CD4-positive, alpha-beta T cell treated with Interleukin-17A for 1 hour (primary cell): ENCODE measurements at places on chromosomes 12 and 14.

GRCh38 chr12:57146961-57147944 lies at the start of gene LRP1-AS:
Gene LRP1-AS (minus strand): TSS chr12:57147619.
- no peak for DNase-seq

DNA sequence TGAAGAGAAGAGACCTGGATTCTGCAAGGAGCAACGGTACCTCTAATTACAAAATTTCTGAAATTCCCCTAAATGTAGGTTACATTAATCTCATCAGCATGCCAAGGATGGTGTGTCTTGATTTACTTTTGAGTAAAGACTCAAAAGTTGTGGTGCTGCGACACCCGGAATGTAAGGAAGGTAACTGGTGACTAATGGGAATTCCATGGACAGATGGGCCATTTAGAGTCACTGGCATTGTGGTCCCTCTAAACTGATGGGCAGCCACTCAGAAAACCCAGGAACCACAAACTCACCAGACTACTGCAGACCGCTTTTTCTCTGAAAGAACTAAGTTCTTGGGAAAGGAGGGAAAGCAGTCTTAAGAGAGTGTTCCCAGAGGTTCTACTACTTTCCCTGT lies 32.8 kb downstream of the GRIN2B start:
- no peak for DNase-seq

GRCh38 chr14:99713972-99714371 lies 29.9 kb downstream of the CYP46A1 start:
- no peak for DNase-seq

DNA sequence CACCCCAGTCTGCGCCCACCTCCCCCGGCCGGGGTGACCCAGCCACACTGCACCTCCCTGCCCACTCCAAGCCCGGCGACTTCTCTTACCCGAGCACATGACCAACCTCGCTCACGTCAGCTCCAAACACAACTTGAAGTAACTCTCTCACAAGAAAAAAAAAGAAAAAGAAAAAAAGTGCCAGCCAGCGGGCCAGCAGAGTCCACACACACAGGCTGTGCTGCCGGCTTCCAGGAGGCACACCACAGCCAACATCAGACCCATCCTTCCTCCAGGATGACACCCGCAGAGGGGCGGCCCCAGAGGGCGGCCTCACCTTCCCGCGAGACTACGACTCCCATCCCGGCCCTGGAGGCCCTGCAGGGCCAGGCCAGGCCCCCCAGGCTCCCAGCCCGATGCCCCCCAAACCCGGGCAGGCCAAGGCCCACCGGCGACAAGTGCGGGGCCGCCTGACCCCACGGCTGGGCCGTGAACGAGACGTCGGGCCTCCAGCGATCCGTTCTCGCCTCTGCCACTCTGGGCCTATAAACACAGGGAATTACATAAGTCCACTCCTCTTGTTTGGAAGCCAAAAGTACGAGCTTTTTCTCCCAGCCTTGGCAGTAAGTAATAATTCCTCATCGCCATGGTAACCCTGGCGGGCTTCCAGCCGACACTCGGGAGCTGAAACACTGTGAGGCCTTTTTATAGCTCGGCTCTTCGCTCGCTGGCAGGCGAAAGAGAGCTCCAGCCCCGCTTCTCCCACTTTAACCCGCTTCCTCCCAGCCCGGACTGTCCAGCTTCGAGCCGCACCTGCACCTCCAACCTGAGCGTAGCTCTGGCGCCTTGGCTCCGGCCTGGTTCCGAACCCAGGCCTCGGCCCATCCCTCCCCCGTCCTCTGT lies 49.1 kb downstream of the NCOR2 start:
- DNase-seq: no peak

- DNase-seq: no peak
These were observed 129.7 kb downstream of the CHST11 start for GRCh38 chr12:104586351-104586919.
